ENCODE measurements at places on chromosomes 6 and 20.

DNA sequence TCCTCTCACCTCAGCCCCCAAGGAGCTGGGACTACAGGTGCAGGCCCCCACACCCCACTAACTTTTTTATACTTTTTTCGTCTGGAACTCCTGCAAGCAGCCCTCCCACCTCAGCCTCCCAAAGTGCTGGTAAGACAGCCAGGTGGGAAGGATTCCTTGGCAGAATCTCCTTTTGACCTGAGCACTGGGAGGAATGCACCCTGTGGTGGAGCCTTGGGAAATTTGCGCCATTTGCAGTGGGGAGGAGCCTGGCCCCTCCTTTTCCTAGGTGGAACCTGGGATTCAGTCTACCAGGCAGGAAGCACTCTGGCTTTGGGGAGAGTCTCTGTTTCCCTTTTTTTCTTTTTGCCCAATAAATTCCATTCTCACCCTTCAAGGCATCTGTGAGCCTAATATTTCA lies 2.3 kb upstream of the RNGTT start:
- no peak for DNase-seq

- DNase-seq, result no peak
Observed at GRCh38 chr6:42026540-42026939, 23.8 kb upstream of the TAF8 start.

DNA sequence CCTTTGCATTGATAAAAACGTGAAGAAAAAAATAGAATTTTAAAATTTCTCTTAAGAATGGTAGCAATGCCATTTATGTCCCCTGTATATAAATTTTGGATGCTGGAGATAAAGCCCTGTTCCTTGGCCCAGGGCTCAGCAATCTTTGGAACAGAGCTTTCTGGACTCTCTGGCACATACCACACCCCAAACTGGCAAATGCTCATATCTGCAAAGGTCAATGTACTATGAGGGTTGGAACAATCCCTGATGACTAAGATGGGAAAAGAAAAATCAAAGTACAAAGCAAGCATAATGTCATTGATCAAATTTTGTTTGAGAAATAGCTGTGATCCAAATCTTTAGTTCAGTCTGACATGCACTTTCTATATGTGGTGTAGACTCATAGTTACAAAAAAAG lies 158.1 kb upstream of the HCRTR2 start:
- no peak for DNase-seq

GRCh38 chr20:34940081-34940481 lies 15.5 kb downstream of the GSS start:
- DNase-seq, result no peak

DNA sequence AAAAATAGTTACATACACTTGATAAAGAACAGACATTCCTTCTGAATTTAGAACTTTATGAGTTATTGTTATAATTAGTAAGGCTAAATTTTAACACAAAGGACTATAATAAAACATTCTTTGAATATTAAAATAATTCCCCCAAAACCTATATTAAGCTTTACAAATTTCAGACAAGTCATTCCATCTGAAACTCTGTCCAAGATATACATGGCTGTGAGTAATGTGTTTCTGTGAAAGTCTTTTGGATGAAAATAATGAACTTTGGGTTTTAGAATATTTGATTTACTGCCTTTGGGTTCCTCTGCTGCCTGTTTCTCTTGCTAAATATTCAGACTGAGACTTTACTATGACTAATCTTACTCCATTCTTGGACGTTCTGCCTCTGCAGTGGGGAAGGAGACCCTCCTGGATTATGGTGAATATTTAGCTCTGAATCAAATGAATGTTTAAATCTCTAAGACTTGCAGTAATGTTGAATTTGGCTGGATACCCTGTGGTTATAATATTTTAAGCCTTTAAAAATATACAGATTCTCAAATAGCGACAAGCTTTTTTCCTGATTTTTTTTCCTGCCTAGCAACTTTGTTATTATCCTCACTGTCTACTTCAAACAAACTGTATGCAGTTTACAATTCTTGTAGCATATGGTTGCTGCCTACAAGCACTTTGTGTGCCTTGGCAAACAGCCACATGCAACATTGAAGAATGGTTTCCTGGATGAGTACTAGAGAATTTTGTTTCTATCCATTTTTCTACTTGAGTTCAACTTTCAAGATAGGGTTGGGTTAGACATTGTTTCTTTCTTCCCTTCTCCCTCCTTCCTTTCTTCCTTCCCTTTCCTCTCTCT lies 51.4 kb downstream of the TXLNB start:
- no peak for DNase-seq

DNA sequence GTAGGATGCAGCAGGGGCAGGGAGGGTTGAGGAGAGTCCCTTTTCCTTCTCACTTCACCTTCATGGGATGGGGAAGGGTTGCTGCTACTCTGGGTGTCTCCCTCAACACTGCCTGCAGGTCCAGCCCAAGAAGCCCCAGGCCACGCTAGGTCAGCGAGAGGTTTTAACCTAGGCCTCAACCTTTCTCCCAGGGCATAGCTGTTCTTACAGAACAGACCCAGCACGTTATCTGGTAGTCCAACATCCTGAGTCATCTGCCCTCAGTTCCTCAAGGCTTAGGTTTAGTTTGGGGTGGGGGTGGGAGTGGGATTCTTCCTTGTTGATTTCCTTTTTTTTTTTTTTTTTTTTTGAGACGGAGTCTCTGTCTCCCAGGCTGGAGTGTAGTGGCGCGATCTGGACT lies 15.8 kb downstream of the LRRC73 start:
- no peak for DNase-seq

DNA sequence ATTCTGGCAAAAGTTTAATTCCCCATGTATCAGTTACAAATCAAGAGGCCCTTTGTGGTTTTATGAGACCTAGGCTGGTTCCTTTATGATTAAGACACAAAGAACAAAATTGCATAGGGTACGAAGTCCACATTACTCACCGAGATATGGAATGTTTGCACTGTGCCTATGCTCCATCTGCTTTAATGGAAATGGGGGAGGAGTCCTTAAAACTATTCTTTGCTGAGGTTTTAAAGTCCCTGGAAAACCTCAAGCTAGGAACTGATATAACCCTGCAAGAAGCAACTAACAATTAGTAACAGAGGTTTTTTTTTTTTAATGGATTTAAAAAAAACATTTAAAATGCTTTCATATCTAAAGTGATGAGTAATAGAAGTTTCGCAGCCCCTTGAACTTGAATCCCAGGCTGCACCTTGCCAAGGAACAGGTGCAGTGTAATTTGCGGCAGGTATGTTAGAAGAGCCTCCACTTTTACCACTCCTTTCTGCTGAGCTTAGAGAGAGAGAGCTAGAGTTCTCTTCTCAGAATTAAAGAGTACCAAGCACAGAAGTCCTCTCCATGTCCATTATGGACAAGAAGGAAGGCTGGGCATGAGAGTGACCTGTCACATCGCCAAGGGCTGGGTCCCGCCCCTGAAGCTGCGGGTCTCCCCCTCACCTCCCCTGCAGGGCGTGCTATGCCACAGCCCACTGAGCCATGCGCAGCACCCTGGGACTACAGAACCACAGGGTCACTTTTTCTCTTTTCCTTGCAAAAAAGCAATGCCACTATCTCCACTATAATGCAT lies 2.3 kb downstream of the SERPINB1 start:
- DNase-seq, result no peak

DNA sequence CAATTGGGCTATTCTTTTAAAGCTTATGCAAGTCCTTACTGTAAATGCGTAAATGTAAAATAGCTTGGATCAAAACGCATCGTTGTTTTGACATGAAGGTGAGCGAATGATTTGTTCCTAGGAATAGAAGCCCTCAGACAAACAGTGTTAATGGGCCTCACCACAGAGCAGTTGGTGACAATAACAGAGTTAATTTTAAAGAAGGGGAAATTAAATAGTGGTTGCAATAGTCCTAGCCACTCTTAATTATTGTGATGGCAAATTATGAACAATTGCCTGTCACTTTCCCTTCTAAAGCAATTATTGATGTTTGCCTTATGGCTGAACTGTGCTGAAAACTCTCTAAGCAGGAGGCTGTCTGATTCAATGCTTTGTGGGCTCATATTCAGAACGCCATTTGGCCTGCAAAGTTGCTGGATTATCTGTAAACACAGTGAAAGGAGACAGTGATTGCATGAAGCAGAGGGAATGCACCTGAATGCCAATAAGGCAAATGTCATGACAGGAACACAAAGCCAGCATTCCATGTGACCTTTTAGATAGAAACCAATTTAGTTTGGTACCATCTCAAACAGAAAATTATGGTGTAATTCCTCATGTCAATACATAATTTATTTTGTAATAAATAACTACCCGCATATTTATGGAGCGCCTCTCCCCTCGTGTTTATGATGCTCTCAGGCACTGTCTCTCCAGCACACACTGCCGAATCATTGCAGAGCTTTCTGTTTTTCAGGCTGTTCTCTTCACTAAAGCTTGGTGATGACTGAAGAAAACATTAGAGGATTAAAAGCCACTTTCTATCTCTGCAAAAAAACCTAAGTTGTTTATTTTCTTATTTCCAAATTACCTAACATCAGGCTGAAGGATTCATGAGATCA lies 387.5 kb downstream of the HACE1 start:
- DNase-seq, result no peak

- DNase-seq, result no peak
Observed at GRCh38 chr20:58963060-58963584, 17.9 kb upstream of the NELFCD start.

DNA sequence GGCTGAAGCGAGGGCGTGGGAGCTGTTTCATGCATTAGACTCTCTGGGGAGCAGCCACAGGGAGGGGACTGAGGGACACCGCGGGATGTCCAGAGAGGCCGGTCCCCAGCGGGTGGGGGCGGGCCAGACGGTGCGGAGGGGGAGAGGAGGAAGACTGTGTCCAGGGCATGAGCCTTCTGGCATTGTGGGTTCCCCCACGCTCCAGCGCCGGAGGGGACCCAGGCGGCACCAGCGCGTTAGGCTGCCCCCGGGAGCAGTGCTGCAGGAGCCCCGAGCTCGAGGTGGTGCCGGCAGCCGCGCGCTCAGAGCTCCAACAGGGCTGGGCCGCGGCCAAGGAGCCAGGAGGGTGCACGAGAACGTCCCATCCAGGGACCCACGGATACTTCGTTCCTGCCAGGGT lies 14.4 kb downstream of the SLC22A3 start:
- DNase-seq, result no peak

GRCh38 chr6:16961577-16961976 lies 140.3 kb upstream of the STMND1 start:
- DNase-seq, result no peak

DNA sequence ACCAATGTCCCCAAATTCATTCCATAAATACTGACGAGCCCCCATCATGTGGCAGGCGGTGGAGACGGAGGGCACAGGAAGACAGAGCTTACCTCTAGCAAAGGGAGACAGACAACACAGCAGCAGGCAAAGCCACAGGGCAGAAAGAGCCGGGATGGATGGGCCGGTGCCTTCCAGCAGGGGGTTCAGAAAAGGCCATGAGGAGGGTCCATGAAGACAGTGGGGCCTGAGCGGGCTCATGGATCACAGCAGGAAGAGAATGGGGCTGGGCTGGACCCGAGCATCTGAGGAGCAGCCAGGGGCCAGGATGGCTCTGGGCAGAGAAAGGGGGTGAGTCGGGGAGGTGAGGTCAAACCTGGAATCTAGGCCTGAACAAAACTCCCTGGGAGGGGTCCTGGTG lies 42.0 kb downstream of the PREX1 start:
- DNase-seq, result no peak

- no peak for DNase-seq
Observed at GRCh38 chr6:136510299-136510698, 39.9 kb downstream of the MAP7 start.

DNA sequence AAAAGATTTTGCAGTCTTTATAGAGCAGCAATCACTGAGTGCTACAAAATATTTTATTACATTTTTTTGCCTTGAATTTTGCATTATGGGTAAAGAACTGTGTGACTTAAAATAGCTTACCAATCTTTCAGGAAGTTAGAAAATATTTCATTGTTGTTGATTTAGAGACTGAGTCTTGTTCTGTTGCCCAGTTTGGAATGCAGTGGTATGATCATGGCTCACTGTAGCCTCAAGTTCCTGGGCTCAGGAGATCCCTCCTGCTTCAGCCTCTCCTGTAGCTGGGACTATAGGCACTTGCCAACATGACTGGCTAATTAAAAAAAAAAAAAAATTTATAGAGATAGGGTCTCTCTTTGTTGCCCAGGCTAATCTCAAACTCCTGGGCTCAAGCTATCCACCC lies 100.8 kb downstream of the ADGRB3 start:
- DNase-seq, result no peak

- DNase-seq, result no peak
Observed at GRCh38 chr6:18055714-18056382, 66.6 kb downstream of the NHLRC1 start.

GRCh38 chr20:45254383-45255262 lies at the start of gene SLPI:
Gene SLPI, minus strand, starts transcription at chr20:45254564. Its CDS starts 21 bp downstream, at chr20:45254543.
- no peak for DNase-seq

DNA sequence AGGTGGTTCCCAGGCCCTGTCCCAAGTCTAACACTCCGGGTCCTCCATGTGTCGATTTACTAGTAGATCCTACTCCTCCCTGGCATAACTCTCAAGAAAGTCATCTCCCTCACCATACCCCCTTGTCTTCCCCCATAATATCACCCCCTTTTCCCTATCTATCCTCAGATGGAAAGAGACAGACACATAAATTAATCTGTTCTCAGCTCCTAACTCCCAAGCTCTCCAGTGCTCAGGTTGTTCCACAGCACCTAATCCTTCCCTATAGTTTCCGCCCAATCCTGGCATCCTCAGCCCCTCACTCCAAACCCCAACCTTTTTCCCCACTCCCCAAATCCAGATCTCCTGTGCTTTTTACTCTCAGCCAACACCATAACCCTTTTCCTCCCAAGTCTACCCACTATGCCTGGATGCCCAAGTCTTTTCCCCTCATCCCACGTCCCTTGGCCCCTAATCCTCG lies 808 bp downstream of the ILRUN start:
- DNase-seq, result no peak

- no peak for DNase-seq
Observed at GRCh38 chr6:157312757-157313156, 10.6 kb downstream of the TMEM242 start.

DNA sequence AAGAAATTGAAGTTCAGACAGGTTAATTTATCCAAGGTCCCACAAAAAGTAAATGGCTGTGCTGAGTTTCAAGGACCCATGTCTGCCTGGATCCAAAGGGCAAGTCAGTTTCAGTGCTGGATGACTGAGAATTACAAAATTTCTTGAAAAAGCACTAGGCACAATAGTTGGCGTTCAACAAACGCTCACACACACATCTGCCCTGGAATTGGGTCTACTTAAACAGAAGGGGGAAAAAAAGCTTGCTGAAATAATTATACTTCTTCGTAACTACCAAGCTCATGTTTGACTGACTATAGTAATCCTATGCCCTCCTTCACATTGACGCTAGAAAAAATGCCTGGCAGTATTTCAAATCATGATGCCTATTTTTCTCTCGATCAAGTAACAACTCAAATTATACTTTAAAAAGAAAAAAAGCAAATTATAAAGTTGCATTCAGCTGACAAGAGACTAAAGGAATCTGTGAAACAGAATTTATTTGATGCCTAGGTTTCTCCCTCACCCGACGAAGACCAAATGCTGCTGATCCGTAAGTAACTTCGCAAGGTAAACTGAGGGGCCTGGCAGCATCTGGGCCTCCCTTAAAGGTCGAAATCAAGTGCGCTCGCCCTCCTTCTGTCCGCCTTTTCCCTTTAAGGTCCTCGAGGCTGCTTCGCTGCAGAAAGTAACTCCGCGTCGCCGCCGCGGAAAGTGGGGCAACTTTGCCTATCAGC lies 650 bp upstream of the CD2AP start:
- no peak for DNase-seq
